ENCODE measurements at places on chromosomes 1 and 21.

- DNase-seq, result no peak
These were observed 20.2 kb upstream of the ACTA1 start for GRCh38 chr1:229454056-229454455.

GRCh38 chr1:27883536-27883935 is 11.2 kb downstream of the THEMIS2 start:
- no peak for DNase-seq

GRCh38 chr1:154886281-154887015 is 16.4 kb upstream of the KCNN3 start:
- DNase-seq, result no peak

- peak; percentile 67 for DNase-seq
These were observed 14.7 kb upstream of the POFUT2 start for GRCh38 chr21:45302082-45303061.

Data from mucosa of gallbladder (tissue), 1 donor.